ENCODE measurements at places on chromosomes 2 and 18. TPM values are rescaled to one million over a fixed set of nuclear protein-coding genes. Genes with fewer than 3 reads are reported as not detected.

- H3K4me1 ChIP-seq, result no peaks in the 10 kb centered on the region
- no peaks in the 10 kb centered on the region for H3K36me3 ChIP-seq
- DNase-seq, result no peak
- H3K27me3 ChIP-seq, result no peaks in the 10 kb centered on the region
- no peak overlapping the region for H3K27ac ChIP-seq
- no peak overlapping the region for H3K4me3 ChIP-seq
Measured at GRCh38 chr2:12007282-12007681, 260.9 kb downstream of the LPIN1 start.

DNA sequence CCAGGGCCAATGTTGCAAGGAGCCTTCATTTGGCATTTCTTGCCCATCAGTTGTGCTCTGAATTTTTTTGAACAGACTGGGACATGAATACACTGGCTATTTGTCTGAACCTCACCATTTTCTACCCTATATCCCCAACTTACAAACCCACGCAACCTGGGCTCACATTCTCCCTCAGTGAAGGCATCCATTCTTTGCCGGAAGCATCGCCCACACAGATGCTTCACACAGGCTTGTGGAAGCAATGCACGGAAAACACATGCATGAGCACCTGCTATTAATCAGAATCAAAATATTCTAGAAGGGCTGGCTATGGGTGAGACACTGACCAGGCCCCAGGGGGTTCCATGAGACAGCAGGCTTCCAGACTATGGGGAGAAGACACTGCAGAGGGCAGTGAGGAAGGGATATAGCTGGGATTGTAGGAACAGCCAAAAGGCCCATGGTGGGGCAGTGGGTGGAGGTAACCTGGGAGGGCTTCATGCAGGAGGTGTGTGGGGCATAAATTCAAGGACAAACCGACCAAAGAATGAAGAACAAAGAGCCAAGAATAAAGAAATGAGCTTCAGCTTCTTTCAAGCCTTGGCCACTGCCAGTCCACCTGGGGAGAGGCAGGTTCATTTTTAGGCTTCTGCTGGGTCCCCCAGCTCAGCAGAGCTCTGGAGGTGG, 261.5 kb downstream of the CELF4 start:
- no peak for DNase-seq
- no peaks in the 10 kb centered on the region for H3K36me3 ChIP-seq
- peaks cover 14% of the 10 kb centered on the region for H3K27me3 ChIP-seq
- peaks cover 17% of the 10 kb centered on the region for H3K4me1 ChIP-seq
- H3K27ac ChIP-seq, result no peak overlapping the region

CDCA7 gene
- total RNA-seq, result 6.2 TPM

C1GALT1C1L gene
- total RNA-seq, result 0.27 TPM

SCYGR8 gene
- total RNA-seq, result not detected
